Suprapubic skin (tissue), 4 donors: ENCODE measurements at places on chromosomes 2 and 18.

DNA sequence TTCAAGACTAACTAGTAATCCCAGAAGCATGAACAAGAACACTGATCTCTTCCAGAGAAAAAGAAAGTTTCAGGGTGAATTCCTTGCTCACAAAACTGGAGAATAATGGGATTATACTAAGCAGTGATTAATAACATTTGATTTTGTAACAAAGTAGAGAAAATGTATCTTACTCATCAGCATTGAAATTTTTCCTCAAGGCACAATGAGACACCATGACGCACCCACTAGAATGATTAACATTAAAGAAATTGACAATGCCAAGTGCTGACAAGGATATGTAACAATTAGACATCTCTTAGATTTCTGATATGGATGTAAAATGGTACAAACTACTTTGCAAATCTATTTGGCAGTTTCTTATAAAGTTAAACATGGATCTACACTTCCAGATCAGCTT, 101.1 kb upstream of the EPHA4 start:
- no peak for DNase-seq

DNA sequence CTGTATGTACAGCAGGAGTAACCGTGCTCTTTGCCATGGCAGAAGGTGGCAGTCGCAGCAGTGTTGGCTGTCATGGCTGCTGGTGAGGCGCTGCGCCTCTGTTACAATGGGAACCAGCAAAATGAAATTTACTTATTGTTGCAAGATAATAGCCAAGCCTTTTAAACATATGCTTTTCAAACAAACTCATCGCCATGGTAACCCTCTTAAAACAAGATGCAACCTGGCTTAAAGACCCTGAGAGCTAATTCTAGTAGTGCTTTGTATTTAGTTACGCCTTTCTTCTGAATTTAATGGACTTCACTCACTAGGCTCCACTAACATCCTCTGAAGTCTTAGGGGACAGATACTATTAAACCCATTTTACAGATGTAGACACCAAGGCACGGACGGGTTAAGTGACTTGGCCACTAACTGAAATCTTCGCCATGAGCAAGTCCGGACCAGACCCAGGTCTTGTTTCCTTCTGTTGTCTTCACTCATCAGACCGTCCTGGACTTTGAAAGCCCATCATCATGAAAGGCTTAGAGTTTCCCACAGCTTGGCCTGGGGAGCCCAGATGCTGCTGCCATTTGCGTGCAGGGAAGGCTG, 111.6 kb upstream of the ODC1 start:
- DNase-seq, result no peak

DNA sequence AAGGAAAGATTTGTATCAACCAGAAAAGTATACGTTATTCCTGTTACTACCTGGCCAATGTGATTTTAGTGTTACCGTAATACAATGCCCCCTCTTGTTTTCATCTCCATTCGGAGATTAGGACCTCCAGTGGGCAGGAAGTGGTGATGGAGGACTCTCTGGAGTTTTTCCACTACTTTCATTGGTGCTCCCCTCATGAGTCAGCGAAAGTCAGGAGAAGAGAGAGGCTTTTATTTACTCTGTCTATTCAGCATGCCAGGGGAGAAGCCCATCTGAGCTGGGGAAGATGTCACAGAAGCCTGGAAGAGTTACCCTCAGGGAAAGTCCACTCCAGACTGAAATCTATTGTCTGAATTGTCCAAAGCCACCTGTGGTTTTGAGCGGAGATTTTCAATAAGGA, 88.2 kb upstream of the THUMPD2 start:
- no peak for DNase-seq

DNA sequence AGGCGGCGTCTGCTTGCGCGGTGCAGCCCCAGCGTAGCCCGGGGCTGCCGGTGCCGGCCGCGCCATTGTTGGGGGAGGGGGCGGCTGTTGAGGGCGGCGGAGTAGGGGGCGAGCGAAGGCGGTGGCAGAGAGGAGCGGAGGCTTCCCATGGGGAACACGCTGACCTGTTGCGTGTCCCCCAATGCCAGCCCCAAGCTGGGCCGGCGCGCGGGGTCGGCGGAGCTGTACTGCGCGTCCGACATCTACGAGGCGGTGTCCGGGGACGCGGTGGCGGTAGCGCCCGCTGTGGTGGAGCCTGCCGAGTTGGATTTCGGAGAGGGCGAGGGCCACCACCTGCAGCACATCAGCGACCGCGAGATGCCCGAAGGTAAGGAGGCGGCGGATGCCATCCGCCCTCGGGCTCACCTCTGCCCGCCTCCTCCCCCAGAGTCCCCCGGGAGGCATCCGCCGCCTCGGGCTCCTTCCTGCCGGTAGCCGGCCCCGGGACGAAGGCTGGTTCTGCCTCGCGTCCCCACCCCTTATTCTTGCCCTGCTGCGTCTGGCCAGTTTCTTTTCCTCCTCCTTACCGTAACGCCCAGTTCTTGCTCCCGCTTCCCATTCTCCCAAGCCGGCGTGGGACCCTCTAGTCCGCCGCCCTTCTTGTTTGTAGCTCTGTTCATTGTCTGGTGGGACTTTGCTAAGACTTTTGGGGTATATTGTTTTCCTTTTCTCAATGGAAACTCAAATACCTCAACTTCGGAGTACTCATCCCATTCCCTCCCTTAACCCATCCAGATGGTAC, 500 bp downstream of the CCNYL1 start:
- DNase-seq, result peak; percentile 81

GRCh38 chr2:72205504-72205881, 57.8 kb upstream of the CYP26B1 start:
- DNase-seq, result no peak

DNA sequence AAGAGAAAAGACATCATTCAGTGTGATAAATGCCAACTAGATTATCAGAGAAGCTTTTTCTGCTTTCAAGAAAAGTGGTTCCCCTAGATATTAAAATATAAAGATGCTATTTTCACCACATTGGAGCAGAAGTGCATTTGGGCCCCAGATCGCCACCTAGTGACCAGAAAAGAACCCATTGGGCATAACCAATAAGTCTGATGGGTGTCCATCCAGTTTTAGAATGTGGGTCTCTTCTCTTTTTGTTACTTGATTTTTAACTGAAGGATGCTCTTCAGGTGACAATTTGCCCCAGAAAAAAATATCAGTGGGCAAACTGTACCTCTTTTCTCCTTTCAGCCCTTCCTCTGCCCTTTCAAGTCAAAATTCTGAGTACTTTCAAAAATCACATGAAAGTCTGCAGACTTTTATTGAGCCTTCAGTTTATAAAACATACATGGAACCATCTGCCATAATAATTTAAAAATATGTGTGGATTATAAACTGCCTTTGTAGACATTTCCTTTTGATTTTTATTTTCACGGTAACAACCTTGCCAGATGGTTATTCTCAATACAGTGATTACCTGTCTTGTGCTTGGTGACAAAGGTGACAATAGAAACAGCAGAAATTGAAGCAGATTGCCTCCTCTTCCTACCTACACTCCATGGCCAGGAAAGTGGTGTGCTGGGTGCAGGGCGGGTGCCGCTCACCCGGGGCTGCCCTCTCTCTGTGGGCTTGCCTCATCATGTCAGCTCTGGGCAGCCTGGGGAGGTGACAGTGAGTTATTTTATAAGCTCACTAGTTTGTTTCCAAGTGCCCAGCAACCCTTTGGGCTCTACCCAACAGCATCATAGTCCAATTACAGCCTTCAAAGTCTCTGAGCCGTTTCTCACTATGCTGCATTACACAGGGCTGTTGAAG, 124.5 kb downstream of the DCDC2C start:
- no peak for DNase-seq

- no peak for DNase-seq
These were observed 1.5 kb upstream of the SLC35G4 start for GRCh38 chr18:11607906-11608305.

- DNase-seq, result no peak
These were observed 13.2 kb downstream of the SERPINE2 start for GRCh38 chr2:224025874-224026273.

DNA sequence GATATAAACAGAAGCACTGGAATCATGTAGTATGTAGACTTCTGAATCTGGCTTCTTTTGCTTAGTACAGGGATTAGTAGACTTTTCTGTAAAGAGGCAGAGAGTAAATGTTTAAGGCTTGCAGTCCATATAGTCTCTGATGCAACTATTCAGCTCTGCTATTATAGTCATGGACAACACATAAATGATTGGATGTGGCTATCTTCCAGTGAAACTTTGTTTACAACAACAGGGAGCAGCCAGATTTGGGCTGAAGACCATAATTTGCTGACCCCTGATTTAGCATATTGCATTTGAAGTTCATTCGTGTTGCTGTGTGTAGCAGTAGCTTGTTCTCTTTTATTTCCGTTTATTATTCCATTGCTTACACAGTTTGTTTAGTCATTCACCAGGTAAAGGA, 55.0 kb downstream of the GPD2 start:
- DNase-seq, result no peak

DNA sequence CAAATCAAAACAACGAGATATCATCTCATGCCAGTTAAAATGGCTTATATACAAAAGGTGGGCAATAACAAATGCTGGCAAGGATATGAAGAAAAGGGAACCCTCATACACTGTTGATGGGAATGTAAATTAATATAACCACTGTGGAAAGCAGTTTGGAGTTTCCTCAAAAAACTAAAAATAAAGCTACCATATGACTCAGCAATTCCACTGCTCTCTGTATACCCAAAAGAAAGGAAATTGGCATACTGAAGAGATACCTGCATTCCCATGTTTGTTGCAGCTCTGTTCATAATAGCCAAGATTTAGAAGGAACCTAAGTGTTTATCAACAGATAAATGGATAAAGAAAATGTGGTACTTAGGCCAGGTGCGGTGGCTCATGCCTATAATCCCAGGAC, 124.8 kb downstream of the MSTN start:
- DNase-seq, result no peak

GRCh38 chr18:62425465-62426190, 97.2 kb upstream of the ZCCHC2 start:
- no peak for DNase-seq
